ENCODE measurements at places on chromosomes 6 and 20.

DNA sequence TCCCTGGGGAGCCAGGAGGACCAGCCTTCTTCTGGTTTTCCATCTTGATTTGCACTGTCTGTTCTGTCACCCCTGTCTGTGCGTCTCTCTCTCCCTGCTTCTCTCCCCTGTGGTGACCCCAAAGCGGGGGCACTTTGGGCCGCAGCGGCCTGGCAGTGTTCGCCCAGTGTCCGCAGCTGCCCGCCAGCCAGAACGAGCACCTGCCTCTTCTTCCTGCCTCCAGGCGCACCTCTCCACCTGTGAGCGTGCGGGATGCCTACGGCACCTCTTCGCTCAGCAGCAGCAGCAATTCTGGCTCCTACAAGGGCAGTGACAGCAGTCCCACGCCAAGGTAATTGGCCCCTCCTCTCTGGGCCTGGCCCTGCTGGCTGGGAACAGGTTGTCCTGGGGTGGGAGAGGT lies 30.8 kb downstream of the SNPH start:
- no peak for DNase-seq

- no peak for DNase-seq
Measured at GRCh38 chr20:56636716-56637115, 7.6 kb downstream of the TFAP2C start.

DNA sequence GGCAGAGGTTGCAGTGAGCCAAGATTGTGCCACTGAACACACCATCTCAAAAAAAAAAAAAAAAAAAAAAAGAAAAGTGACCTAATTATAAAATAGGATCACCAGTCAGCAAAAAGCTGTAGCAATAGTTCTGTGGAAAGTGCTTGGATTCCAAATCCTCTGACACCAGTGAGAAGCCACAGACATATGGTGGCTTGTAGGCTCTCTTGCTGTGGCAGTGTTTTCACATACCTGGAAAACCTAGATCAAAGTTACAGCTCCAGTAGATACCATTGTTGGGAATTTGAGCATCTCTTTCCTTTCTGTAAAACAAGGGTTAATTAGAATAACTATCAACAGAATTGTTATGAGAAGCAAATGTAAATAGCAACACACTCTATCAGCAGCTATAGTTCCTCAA lies 4.1 kb downstream of the CCDC170 start:
- DNase-seq: no peak

DNA sequence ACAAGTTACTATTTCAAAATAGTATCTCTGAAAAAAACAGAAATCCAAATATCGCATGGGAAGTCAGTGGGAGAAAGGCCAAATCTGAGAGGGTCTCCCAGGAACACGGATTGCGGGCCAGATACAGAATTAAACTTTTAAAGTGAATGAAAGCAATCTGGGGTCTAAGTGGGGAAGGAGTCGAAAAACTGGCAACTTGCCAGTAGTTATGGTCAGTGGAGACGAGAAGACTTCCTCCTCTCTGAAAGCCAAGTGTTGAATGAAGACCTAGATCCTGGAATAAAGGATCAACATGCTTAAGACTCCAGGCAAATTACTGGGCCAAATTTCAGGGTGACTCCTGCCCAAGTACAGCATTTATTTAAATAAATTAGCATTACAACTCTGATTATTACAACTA lies 123.6 kb downstream of the BFSP1 start:
- DNase-seq: no peak

DNA sequence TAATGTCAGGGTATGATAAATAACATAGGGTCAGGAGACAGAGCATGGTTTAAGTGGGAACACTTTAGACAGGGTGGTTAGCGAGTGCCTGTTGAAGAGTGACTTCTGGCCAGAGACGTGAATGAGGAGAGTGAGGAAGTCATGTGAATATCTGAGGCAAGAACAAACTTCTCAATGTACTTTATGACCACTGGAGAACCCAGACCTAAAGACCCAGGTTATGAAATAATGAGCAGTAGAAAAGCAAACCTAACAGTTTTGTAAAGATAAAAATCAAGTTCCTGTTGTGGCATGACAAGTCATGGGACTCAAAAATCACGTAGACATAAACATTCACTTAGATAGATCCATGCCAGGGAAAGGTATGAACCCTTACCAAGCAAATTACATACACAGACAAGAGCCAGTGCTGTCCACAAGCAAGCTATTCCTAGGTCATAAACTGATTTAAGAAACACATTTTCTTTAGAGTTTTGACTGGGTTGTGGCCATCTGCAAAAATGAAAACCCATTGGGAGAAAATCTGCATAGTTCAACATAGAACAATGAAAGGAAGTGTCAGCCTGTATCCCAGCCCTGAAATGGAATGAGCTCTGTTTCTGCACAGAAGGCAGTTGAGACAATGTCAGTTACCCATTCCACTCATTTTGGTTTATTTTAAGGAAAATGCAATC lies 2.2 kb upstream of the MYCT1 start:
- no peak for DNase-seq

DNA sequence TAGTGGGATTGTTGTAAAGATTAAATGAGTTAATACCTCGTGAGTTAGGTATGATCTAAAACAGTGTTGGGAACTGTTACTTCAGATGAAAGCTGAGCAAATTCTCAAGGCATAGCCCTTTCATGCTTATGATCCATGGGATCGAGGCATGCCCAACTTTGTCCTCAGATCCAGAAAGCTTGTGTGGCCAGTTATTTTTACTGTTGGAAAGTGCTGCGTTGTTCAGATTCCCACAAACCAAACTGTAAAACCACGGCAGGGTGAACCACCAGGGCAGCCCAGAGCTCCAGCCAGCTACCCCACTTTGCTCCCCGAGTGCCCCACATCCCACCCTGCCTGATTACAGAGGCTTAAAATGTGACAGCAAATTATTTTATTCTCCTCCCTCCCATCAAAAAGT lies 139.3 kb upstream of the RIN2 start:
- no peak for DNase-seq

DNA sequence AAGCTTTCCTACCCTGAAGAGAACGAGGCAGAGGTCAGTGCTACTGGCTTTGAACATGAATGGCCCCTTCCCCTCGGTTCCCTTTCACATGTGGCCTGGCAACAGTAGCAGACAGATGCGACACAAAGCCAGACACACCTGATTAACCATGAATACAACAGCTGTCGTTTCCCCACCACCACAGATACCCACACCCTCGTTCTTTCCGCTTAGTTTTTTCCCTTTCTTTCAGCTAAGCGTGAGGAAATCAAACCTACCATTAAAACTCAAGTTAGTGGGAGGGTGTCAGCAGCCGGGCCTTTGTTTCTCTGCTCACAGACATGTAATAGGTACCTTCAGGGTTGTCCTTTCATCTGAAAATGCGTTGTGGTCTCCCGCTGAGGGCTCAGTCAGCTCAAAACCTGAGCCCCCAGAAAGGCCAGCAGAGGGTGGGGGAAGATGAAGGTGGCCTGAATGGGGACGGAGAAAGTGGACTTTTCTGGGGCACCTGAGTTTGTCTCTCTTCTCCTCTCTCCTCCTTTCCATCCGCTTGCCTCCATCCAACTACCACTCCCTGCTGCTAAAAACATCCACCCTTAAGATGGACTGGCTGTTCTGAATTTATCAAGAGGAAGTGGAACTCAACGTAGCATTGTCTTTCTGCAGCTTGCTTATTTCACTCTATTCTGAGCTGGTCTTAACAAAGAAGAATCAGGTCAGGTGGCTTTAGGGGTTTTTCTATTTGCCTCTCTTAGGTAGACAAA lies 516.6 kb upstream of the JARID2 start:
- DNase-seq: peak; percentile 67

- DNase-seq: no peak
Measured at GRCh38 chr6:101853231-101854085, 459.9 kb downstream of the GRIK2 start.

DNA sequence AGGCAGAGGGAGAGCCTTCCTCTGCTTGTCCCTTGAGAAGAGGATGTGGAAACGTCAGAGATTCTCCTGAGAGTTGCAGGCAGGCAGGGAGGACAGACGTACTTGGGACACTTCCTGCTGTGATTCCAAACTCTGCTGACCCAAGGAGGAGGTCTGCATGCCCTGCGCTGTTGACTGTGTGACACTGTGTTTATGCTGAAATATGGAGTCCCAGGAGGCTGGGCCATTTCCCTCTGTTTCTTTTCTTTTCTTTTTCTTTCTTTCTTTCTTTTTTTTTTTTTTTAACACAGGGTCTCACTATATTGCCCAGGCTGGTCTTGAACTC lies 63.5 kb upstream of the BHLHE23 start:
- DNase-seq: no peak

DNA sequence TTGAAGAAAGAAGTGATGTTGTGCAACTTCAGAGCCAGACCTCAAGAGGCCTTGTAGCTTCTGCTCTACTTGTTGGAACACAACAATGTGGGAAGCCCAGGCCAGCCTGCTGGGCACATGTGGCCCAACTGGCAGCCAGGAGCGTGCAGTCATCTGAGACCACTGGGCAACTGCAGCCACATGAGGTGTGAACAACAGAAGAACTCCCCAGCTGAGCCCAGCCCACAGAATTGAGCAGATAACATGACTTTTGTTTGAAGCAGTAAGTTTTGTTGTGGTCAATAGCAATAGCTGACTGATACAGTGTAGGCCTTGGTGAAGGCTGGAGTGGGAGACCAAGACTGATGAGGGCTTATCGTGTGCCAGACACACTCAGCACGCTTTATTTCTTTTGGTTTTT lies 8.6 kb upstream of the ADAM33 start:
- DNase-seq: no peak

DNA sequence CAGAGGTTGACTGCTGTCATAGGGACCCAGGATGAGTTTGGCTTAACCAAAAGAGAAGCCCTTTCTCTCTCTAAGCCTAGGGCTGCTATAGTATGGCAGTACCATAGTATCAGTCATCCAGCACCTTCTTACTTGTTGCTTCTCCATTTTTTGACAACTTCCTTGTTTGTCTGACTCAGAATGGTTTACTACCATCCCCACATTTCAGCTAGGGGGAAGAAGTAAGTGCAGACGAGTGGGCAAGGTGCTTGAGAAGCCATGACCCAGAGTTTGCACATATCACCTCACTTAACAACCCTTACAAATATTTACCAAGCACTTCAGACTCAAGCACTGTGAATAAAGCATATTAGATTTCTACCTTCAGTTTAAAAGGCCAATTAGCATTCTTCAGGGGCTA lies 289.9 kb upstream of the TSHZ2 start:
- no peak for DNase-seq

All from neural progenitor cell (in vitro differentiated cells).